Activated CD8-positive, alpha-beta memory T cell treated with anti-CD3 and anti-CD28 coated beads, Interleukin-2, amount 50 U/mL, for 48 hours (primary cell): ENCODE measurements at places on chromosomes 16 and 17.

- no peak for DNase-seq
Observed at GRCh38 chr16:80778703-80779102, 25.7 kb downstream of the CDYL2 start.

- no peak for DNase-seq
Observed at GRCh38 chr17:65892912-65893377, 299.0 kb downstream of the CEP112 start.

DNA sequence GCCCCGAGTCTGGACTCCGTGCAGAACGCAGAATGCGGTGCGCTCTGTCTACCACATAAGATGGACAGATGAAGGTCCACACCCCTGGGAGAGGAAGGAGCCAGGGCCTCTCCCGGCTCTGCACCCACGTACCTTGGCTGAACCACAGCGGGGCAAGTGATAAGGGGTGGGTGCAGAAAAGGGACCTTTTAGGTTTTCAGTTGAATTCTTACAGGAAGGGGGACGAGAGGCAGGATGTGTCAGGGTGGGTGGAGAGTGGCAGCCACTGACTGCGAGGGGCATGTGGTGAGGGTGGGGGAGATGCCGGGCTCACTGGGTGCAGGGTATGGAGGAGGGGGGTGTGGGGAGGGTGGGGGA is 372 bp downstream of the CD300A start:
- DNase-seq, result no peak

DNA sequence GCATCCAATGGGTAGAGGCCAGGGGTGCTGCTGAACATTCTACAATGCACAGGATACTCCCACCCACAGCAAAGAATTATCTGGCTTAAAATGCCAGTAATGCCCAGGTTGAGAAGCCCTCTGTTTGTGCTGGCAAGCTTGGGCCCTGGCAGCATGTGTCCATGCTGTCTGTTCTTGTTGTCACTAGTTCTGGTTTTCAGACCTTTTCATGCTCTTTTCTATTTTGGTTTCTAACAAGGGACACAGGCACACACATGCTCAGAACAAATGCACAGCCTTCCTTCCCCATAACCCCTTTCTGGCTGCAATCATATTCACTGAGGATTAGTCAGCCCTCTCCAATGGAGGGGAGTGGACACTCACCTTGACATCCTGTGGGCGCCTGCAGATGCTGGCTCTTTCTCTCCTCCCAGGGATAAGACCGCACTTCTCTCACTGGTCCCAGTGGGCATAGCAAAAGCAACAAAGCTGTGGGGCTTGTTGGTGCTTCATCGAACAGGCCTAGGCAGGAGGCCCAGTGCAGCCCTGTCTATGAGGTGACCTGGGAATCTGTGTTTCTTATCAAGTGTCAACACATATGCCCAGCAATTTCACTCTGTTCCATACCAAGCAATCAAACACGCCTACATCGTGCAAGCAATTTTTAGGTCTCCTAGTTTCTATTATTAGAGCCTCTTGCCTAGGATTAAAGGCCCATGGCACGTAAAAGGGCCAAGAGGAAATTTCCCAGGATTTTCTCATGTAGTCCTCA is 271.1 kb upstream of the CCL2 start:
- DNase-seq, result no peak

GRCh38 chr16:79876332-79876730 is 275.8 kb upstream of the MAF start:
- DNase-seq, result no peak

GRCh38 chr17:41930009-41930832 is at the start of gene ODAD4:
ODAD4 (plus strand) TSS chr17:41930617; CDS start chr17:41930724, 107 bp downstream.
- peak; percentile 95 for DNase-seq

DNA sequence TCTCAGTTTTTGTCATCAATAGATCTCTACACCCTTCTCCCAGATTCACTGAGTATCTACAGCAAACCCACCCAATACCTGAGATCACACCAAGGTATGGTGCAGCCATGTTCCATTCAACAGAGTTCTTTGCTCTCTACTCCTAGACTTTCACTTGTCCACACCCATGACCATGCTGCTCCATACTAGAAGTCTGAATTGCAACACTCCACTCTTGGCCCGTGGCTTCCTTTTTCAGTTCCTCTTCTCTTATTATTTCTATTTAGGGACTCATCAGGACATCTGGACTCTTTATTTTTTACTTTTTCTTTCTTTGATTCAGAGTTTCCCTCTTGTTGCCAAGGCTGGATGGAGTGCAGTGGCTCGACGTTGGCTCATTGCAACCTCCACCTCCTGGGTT is 37.1 kb downstream of the YWHAE start:
- DNase-seq, result peak; percentile 40

DNA sequence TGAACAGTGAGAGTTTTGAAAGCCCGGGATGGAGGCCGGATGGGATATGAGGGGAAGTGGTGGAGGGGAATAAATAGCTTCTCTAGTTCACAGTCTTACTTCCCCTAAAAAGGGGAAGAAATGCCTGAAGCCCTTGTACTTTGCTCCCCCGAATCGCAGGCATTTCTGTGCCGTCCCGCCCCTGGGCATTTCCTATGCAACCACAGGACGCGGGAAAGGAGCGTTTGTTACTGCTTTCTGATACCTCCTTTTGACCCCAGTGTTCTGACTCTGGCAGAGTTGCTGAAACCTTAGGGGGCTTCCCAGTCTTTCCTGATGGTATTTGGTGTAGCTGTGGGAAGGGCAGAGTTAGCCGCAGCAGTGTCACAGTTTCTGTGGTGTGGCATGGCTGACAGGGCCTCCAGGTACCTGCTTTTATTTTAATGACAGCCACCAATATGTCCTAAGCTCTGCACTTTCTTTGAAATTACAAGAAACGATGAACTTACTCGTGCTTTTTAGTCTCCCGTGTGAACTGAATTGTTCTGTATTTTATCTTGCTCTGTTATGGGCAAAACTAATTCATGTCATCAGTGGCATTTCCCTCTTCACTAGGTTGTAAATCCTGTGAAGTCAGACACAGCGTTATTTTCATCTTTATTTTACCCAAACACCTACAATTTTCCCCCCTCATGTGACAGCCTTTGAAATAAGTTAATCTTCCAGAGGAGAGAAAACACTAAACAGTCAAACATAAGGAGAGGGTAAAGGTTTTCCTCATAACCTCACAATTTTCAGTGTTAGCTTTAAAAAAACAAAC is 27.1 kb downstream of the USP10 start:
- no peak for DNase-seq

DNA sequence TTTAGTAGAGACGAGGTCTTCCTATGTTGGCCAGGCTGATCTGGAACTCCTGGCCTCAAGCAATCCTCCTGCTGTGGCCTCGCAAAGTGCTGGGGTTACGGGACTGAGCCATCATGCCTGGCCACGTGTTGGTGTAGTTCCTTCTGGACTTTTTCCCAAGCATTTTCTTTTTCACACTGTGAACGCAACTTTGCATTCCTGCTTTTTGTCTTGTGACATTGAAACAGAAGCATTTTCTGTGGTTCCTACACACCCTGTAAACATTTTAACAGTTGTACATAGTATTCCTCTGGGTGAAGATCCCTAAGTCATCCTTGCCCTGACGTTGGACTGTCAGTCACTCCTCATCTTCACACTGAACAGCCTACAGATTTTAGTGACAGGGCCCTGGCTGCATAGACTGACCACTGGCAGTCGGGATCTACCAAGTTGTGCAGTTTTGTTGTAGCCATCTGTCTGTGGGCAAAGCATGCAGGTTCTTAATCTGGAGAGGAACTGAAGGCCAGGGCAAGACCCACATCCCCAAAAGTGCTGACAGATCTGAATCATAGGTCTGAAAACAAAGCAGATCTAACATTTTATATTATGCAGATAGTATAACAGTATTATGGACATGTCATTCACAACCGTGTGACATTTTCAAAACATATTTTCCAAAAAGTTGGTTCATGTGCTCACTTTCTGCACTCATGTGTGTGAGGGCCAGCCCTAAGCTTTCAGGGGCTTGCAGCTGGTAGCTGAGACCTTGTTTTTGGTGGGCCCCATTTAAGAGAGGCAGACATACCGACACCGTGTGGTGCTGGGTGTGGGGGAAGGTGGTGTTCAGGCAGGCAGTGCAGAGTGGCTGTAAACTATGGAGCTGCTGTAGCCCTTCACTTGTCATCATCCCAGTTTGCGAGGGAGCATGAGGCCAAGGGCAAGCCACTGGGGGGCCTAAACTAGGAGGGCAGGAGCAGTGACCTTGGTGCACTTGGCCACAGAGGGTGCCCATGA is 59.9 kb downstream of the EPN2 start:
- no peak for DNase-seq

GRCh38 chr16:75899163-75899562 is 172.9 kb upstream of the CPHXL start:
- no peak for DNase-seq

- no peak for DNase-seq
Observed at GRCh38 chr16:739560-740458, 988 bp downstream of the CIAO3 start.

- no peak for DNase-seq
Observed at GRCh38 chr16:8286348-8286747, 304.0 kb downstream of the TMEM114 start.

DNA sequence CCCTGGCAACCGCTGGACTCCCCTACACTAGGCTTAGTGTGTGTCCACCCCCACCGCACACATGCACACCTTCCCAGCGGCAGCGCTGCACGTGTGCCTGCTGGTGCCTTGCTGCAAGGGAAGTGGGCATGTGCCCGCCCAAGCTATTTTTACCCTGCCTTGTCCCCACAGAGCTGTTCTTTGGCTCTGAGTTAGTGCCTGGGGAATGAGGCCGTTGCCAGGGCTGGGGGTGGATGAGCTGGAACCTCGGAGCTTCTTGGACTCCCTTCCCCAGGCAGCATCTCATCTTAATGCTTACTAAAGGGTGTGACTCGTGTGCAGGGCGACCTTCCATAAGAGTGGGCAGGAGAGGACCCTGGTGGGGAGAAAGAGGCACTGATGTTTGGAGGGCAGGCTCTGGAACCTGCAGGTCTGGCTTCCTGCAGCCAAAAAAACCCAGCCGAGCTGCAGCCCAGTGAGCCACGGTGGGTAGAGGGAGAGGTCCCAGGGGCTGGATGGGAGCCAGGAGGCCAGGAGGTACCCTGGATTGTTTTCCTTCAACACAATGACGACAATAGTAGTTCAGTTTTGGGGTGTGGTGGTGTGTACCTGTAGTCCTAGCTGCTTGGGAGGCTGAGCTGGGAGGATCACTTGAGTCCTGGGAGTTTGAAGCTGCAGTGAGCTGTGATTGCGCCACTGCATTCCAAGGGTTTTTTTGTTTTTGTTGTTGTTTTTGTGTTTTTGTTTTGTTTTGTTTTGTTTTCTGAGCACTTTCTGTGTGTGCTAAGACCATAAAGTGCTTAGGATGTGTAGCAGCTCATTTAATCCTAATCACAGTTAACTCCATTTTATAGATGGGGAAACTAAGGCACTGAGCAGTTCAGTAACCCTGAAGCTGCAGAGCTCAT is 119.1 kb downstream of the RAB11FIP4 start:
- peak; percentile 68 for DNase-seq

- peak; percentile 83 for DNase-seq
Observed at GRCh38 chr16:29820271-29820701, at the start of gene MVP. MVP (plus strand) TSS chr16:29820462; CDS start chr16:29830550, 10,088 bp downstream.

GRCh38 chr17:47956791-47957590 is 692 bp downstream of the PRR15L start:
- no peak for DNase-seq

GRCh38 chr17:1375615-1376014 is 24.4 kb downstream of the YWHAE start:
- no peak for DNase-seq

- DNase-seq, result no peak
Observed at GRCh38 chr17:12659500-12659899, 6.2 kb upstream of the MYOCD start.

DNA sequence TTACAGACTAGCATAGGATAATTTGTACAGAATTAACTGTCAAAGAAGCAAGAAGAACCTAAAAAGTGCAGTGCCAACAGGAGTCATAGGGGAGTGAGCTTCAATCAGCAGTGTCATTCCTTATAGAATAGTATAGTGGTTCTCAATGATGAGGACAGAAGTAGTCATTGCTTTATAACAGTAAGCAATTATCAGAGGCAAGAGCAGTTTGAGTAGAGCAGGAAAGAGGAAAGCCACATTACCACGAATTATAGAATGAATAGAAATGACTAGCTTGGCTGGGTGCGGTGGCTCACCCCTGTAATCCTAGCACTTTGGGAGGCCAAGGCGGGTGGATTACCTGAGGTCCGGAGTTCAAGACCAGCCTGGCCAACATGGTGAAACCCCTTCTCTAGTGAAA is 209.7 kb upstream of the TBX2 start:
- no peak for DNase-seq

GRCh38 chr16:74449470-74449869 is 28.2 kb upstream of the CLEC18B start:
- no peak for DNase-seq

DNA sequence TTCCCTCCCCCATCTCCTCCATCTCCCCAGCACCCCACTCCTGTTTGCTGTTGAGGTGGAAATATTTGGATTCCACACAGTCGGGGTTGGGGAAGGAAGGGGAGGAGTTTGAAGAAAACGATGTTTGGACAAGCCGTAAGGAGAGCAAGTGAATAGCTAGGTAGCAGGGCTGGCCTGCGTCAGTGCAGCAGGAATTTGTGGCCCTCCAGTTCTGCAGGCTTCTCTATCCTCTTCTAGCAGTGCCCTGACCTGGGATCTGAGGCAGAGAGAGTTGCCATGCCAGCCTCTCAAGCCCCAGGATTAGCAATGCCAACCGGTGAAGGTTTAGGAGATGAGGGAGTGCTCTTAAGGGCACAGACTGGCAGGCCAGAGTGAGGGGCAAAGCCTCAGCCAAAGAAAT is 12.5 kb downstream of the TLCD2 start:
- DNase-seq, result no peak

DNA sequence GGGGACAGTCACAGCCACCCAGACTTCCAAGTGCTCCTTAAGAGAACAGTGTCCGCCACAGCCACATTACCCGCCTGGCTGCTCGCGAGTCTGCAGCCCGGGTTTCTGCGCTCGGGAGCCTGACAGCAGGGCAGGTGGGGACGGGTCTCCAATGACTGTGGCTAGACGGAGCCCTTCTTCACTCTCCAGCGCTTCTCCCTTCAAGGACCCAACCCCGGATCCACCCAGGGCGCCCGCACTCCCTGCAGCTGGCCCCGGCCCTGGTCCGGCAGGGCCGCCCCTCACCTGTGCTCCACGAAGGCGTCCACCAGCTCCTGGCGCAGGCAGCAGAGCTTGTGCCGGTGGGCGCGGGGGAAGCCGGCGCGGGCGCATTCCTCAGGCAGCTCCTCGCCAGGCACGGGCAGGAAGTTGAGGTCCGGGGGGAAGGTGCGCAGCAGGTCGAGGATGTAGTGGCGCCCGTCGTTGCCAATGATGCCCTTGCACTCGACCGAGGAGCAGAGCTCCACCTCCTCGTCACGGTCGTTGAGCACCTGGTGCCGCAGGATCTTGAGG is 13.9 kb downstream of the CLUH start:
- DNase-seq, result peak; percentile 52

- DNase-seq, result peak; percentile 76
Observed at GRCh38 chr17:38705803-38706504, 881 bp downstream of the MLLT6 start.

- no peak for DNase-seq
Observed at GRCh38 chr17:37530420-37530819, 40.7 kb downstream of the DUSP14 start.

- DNase-seq, result peak; percentile 90
Observed at GRCh38 chr16:27867122-27868110, 196.1 kb downstream of the GSG1L start.
